ENCODE measurements at places on chromosomes 11 and 22. TPM values are rescaled to one million over a fixed set of nuclear protein-coding genes. Genes with fewer than 3 reads are reported as not detected.

- DNase-seq: no peak
Observed at GRCh38 chr11:1317993-1318392, 8.6 kb upstream of the TOLLIP start.

Gene ROM1
- total RNA-seq: 11.1 TPM

Gene CALCB
- total RNA-seq: 0.37 TPM

- no peak for DNase-seq
Observed at GRCh38 chr11:132620423-132620822, 911.9 kb downstream of the OPCML start.

GRCh38 chr11:134390706-134391569 lies 21.1 kb downstream of the B3GAT1 start:
- DNase-seq: no peak

DNA sequence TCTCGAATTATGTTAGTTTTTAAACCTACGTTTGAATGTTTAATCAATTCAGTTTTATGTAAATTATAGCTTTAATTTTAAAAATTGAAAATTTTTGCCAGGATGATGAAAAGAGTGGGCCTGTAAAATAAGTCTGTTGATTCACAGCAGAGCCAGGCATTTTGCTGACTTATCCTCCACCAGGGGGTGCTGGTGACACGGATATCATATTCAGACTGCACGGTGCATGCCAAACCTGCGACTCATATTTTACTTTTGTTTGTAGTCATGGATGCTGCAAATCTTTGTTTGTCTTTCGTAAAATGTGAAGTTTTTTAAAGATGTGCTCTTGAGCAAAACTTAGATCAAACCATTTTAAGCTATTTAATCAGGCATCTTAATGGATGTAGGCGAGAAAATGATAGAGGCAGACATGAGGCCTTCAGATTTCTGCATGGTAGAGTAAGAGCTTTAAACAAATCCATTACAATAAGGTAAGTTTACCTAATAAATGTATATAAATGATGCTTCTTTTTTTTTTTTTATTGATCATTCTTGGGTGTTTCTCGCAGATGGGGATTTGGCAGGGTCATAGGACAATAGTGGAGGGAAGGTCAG lies 3.6 kb upstream of the OR8B3 start:
- DNase-seq: peak; percentile 63

Gene PATE2
- not detected for total RNA-seq

GRCh38 chr22:37559521-37559900 lies 769 bp upstream of the CDC42EP1 start:
- no peak for DNase-seq

GRCh38 chr11:104380358-104380757 lies 216.4 kb upstream of the PDGFD start:
- no peak for DNase-seq

Data from omental fat pad (tissue), 4 donors.